ENCODE measurements at places on chromosomes 1 and 21.

- no peak for DNase-seq
Observed at GRCh38 chr1:1418464-1419362, 2.4 kb downstream of the ANKRD65 start.

GRCh38 chr1:11169202-11169601 lies 20.0 kb upstream of the ANGPTL7 start:
- no peak for DNase-seq

- no peak for DNase-seq
Observed at GRCh38 chr1:226790545-226791181, 51.6 kb upstream of the ITPKB start.

DNA sequence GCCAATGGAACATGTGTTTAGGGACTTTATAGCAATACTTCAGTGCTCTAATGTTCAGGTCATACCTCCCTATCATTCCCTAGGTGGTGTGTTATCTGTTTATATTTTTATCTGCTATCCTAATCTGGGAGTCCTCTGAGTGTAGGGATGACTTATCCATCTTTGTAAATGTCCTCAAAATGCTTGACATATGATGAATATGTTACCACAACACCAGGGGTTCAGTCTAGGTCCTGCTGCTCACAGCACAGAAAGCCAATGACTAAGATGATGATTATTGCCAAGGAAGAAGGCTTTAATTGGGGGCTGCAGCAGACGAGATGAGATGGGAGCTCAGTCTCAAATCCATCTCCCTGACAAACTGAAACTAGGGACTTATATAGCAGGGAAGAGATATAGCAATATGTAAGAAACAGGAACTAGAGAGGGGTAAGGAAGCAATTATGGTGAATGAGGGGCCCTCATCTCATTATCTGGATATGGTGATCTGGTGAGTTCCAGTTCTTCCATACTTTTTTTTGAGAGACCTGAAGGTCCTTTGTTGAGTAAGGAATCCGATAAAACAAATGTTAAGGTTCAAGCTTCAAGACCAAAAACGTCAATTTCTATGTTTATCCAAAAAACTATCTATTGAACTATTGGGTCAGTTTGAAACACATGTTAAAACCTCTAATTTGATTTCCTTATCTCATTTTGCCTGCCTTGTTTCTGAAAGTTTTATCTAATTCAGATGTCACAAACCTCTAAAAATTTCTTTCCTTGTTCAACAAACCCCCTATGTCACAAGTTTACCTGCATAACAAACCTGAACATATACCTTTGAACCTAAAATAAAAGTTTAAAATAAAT lies 256.7 kb upstream of the CACYBP start:
- DNase-seq: no peak

DNA sequence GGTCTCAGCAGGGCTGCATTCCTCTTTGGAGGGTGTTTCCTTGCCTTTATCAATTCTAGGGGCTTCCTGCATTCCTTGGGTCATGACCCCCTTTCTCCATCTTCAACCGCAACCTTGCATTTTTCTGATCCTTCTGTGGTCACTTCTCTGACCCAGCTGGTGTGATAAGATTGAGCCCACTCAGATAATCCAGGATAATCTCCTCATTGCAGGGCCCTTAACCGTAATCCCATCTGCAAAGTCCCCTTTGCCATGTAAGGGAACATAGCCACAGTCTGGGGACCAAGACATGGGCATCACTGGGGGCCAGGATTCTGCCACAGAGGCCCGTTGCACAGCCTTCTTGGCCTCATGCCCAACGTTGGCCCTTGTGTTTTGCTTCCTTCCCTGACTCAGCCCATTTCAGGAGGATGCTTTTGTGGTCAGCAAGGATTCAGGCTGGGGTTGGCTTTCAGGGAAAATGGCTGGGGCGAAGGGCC lies 35.0 kb upstream of the IL19 start:
- DNase-seq: no peak

DNA sequence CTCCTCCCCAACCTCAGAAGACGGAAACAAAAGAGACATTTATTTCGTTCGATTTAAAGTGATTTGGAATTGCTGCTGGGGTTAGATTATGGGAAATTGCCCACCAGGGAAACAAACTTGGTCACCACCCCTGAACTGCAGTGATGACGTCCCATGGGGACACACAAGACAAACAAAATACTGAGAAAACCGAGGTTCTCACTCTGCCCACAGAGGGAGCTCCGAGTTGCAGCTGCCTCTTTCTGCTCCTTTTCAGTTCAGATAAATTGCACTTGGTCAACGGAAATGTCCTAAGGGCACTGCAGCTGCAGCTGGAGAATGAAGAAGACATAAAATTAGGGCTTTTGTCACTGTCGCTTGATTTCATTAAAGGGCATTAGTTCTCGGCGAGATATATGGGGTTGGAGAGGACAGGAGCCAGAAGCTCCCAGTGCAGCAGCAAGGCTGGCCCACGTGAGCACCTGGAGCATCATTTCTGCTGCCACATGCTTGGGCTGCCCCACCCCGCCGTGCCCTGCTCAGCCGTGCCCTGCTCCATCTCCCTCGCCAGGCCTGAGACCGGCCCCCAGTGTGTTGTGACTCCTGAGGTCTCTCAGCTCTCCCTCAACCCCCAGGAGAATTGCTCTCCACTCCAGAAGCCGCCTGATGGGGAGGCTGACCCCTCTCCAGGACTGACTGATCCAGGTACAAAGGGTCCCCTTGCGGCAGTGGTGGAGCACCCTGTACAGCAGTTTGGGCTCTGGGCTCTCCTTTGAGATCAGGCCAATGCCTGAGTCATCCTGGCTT lies 231.7 kb upstream of the AJAP1 start:
- DNase-seq: no peak

DNA sequence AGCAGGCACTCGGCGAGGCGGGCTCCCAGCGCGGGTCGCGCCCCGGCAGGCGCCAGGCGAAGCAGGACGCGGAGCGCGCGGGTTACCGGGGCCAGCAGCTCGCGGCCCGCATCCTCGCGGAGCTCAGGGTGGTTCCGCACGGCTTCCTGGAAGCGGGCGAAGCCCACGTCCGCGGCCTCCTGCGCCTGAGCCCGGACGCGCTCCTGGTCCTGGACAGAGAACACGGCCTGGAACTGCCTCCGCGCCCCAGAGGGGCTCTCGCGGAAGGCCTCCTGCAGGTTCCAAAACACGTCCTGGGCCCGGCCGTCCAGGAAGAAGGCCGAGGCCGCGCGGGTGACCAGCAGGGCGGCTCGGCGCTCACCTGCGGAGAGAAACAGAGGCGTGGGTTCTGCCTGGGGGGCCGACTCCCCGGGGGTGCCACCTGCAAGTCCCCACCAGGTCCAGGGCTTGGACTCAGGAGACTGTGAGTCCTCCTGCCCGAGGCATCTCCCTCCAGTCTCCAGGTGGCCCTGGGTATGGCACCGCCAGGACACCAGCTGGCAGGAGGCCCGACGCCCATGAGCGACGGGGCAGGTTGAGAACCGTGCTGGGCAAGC lies 11.4 kb downstream of the TTC34 start:
- no peak for DNase-seq

DNA sequence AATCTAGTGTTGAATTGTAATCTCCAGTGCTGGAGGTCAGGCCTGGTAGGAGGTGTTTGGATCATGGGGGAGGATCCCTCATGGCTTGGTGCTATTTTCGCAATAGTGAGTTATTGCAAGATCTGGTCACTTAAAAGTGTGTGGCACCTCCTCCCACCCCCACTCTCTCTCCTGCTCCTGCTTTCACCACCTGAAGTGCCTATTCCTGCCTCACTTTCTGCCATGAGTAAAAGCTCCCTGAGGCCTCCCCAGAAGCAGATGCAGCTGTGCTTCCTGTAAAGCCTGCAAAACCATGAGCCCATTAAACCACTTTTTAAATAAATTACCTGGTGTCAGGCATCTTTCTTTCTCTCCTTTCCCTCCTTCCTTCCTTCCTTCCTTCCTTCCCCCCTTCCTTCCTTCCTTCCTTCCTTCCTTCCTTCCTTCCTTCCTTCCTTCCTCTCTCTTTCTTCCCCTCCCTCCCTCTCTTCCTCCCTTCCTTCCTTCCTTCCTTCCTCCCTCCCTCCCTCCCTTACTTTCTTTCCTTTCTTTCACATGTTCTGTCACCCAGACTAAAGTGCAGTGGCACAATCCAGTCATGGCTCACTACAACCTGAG lies 172.4 kb downstream of the C1orf21 start:
- DNase-seq: peak; percentile 15

GRCh38 chr21:29675451-29675850 lies 264.3 kb downstream of the GRIK1 start:
- DNase-seq: no peak

DNA sequence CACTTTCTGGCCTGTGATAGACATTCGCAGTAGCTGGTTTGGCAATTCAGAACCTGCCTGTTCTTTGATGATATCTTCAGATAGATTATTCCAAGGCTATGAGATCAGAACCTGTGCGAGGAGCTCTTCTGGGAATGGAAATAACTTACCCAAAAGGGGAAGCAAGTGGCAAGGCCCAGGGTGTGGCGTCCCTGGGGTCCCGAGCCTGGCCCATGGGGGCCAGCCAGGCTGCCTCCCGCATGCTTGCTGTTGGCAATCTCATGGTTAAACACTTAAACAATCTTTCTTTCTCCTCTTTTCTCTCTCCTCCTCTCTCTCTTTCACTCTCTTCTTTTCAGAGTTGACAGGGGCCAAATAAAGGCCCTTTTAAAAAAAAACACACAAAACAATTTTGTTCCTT lies 108.1 kb downstream of the RNF220 start:
- no peak for DNase-seq

DNA sequence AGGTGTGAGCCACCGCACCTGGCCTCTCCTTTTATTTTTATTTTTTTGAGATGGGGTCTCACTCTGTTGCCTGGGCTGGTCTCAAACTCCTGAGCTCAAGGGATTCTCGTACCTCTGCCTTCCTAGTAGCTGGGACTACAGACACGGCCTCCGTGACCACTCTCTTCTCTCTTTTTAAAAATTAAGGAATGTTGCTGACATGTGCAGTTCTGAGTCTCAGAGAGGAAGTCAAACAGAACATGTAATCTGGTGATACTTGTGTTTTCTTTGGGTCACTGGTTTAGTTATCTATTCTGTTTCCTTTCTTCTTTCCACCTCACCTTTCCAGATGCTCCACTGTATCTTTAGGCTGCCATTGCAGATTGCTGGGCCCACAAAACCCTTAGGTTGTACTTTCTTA lies 2.7 kb downstream of the WDTC1 start:
- DNase-seq: no peak

GRCh38 chr1:182317611-182318161 lies 73.9 kb downstream of the GLUL start:
- DNase-seq: no peak

DNA sequence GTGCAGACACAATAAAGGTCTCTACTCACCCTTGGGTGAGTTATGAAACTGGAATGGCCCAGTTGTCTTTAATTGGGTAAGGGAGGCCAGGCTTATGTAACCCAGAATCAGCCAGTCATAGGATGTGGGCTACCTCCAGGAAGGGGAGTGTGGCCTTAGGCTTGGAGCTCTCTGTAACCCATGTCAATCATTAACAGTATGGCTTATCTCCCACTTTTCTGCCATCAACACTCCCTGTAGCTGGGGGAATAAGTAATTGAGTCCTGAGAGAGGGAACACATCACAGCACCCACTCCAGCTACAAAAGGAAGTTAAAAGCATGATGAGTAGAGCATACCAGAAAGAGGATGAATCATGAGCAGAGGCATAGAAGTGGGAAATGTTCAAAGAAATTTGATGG lies 327.0 kb upstream of the DUSP10 start:
- peak; percentile 74 for DNase-seq

DNA sequence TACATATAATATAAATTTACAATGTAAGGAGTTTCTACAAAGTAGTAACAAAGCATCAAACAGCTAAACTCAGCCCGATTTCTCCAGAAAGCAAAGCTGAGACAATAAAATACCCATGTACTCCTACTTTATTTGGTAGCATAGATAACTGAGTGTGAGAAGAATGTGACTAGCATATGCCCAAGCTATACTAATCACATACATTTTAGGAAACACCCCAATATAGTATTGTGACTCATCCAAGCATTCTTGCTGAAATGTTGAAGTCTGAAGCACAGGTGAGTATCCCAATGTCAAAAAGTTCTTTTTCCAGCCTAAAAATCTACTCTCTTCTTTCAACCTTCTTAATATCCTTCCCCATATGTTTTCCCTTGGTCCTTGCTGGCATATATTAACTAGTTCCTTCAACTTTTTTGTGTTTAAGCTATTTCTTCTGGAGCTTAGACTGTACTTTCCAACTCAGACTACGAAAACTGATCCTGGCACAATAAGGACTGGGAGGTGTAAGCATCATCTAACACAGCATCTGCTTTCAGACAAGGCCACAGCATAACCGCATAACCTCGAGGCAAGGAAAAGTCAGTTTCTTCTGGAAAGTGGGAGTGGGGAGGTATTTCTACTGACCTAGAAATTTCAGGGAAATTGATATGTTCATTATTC lies 163.0 kb upstream of the RNPC3 start:
- DNase-seq: no peak

Data from NB4 (cell line).